ENCODE measurements at places on chromosomes 3 and 15.

GRCh38 chr3:16768956-16769355 is 115.8 kb upstream of the PLCL2 start:
- DNase-seq = no peak

DNA sequence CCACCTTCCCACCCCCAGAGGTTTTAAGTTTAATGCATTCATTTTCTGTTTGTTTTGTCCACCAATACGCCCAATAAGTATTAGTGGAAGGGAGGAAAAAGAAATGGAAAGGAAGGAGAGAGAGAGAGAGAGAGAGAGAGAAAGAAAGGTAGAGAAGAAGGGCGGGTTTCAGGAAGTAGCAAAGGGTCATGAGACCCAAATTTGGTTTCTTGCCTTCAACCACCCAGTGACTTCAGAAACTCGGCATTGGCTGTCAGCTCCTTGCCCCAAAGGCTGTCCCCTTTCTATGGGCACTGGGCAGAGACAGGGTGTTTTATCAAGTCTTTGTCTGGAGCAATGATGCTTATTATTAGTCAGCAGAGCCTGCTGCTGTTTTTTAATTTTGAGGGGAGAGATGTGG is 13.5 kb upstream of the NR1D2 start:
- DNase-seq = no peak

GRCh38 chr15:69075440-69075839 is 60.9 kb downstream of the NOX5 start:
- no peak for DNase-seq

- DNase-seq = no peak
Measured at GRCh38 chr3:157204431-157204830, 44.5 kb upstream of the CCNL1 start.

DNA sequence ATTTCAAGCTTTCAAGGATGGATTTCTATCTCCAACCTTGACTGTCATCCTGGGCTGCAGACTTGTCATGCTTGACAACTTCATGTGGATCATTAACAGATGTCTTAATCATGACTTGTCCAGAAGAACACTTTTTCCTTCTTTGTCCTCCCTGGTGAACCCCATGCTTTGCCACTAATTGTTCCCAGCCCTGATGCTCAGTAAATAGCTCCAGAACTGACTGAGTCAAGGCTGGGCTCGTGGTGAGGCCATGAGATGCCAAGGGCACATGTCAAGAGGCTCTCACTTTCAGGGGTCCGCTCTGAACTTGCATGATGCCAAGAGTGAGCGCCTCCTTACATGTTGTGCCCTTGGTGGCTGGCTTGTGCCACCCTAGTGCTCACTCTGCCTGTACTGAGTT is 48.9 kb upstream of the KY start:
- DNase-seq = no peak

DNA sequence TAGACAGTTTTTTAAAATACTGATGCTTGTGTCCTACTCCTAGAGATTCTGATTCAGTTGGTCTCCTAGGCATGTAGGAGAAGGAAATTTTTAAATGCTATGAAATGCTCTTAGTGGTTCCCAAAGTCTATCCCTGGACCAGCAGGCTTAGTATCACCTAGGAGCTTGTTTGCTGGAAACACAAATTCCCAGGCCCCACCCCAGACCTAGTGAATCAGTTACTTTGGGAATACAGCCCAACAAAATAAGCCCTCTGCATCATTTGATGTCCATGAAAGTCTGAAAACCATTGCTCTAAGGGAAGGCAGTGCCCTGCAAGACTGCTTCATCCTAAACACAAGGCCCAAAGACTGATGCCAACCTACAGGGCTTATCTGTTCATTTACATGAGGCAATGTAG is 36.3 kb downstream of the CCNL1 start:
- no peak for DNase-seq

DNA sequence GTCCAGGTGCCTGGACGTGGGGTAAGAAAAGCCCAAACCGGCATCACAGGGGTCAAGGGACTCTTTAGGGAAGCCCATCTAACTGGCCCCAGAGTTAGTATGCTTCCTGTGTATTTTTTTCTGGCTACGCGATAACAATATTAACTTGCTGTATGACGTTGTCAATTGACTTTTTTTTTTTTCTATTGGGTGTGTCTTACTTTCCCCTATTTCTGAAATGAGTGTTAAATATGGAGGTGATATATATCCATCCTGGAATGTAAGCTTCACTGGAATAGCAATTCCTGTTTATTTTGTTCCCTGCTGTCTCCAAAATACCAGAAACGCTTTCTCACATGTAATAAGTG is 598 bp upstream of the GMNC start:
- no peak for DNase-seq

Measured in A549 (cell line).